H1 (cell line): ENCODE measurements at places on chromosomes 11 and 22. TPM values are rescaled to one million over a fixed set of nuclear protein-coding genes. Genes with fewer than 3 reads are reported as not detected.

GRCh38 chr11:73961321-73961720, 10.5 kb downstream of the DNAJB13 start:
- H3K27ac ChIP-seq, result no peak overlapping the region
- no peaks in the 10 kb centered on the region for H3K36me3 ChIP-seq
- no peaks in the 10 kb centered on the region for H3K27me3 ChIP-seq
- no peak for DNase-seq
- H3K4me1 ChIP-seq, result no peaks in the 10 kb centered on the region

CCDC116 gene
- not detected in 2 replicates for total RNA-seq

DNA sequence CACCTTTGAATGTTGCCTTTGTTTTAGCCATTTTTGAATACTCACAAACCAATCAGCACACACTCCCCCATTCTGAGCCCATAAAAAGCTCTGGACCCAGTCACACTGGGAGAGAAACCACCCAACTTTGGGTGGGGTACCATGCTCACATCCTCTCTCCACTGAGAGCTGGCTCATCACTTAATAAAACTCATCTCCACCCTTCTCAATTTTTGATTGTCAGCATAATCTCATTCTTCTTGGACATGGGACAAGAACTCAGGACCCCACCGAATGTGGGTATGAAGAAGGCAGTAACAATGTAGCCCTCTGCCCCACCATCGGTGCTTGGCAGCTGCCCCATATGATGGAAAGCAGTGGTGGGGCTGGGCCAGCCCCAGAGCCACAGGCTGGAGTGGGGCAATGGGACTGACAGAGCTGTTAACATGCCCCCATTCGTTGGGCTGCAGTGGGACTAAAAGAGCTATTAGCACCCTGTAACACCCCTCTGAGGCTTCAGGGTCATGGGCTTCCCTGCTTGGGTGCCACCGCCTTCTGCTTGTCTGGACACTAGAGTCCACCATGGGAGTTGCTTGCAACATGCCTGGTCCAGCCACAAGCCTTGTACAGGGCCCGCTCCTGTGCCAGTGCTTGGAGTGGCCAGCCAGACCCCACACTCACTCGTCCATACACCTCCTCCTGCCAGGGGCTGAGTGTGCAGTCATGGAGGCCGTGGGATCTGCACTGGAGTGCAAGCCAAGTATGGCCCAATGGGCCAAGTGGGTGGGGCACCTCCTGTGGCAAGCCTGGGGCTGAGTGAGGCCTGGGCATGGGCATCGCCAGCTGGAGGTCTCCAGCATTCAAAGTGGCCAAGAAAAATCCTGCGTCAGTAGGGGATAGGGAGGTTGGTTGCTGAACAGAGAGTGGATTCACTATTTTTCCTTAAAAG, 471.1 kb downstream of the TBC1D22A start:
- H3K27ac ChIP-seq, result no peak overlapping the region
- no peaks in the 10 kb centered on the region for H3K4me1 ChIP-seq
- no peaks in the 10 kb centered on the region for H3K27me3 ChIP-seq
- no peak overlapping the region for H3K4me3 ChIP-seq
- H3K36me3 ChIP-seq, result no peaks in the 10 kb centered on the region

- H3K4me1 ChIP-seq, result peaks cover 9% of the 10 kb centered on the region; the same call in 1 of the 2 replicates
- DNase-seq, result no peak
- H3K4me3 ChIP-seq, result no peak overlapping the region
- no peaks in the 10 kb centered on the region for H3K36me3 ChIP-seq
These were observed 86.0 kb downstream of the GRIK4 start for GRCh38 chr11:120597250-120598215.
